ENCODE measurements at places on chromosomes 2 and 18. TPM values are rescaled to one million over a fixed set of nuclear protein-coding genes. Genes with fewer than 3 reads are reported as not detected.

The RNF144A gene
- 49.0 TPM for total RNA-seq

The IHH gene
- total RNA-seq, result not detected

The CAPN13 gene
- not detected for total RNA-seq

DNA sequence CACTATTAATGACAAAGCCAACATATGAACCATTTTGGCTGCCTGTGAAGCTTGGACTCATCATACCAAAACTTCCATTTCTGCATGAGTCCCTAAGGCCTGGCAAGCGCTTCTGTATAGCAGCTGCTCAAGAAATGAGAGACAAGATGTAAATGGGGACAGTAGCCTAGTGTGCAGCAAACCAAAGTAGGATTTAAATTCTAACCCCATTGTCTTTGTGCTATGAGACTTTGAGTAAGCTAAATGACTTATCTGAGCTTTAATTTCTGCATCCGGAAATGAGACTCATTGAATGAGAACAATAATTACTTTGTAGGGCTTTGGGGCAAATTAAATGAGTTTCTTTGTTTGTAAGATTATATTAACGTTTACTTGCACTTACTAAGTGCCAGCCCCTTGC is 536.4 kb upstream of the CDH7 start:
- no peak for DNase-seq

- no peak for DNase-seq
Observed at GRCh38 chr18:65322895-65323294, 427.9 kb upstream of the CDH7 start.

GRCh38 chr2:209380293-209380692 is 43.6 kb upstream of the MAP2 start:
- no peak for DNase-seq

DNA sequence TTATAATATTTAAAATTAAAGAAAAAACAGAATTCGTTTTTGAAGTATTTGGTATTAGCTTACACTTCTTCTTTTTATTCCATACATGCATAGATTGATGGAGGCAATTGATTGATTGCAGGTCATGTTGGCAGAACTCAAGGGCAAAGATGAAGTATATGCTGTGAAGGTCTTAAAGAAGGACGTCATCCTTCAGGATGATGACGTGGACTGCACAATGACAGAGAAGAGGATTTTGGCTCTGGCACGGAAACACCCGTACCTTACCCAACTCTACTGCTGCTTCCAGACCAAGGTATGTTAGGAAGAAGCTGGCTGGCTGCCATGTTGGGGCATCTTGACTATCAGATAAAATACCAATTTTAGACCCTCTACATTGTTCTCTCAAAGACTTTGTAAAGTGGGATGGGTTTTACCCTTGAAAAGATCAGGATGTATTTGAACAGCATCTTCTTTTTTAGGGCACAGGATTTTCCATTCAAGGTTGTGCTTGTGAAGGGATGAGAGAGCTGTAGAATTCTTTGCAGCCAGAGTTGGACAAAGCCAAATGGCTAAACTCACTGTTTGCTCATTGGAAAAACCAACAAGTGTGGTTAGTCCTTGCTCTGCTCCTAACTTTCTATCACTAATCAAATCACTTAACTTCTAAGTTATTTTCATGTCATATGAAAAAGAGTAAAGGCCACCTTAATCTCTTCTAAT is 286.8 kb upstream of the EPAS1 start:
- DNase-seq, result no peak

DNA sequence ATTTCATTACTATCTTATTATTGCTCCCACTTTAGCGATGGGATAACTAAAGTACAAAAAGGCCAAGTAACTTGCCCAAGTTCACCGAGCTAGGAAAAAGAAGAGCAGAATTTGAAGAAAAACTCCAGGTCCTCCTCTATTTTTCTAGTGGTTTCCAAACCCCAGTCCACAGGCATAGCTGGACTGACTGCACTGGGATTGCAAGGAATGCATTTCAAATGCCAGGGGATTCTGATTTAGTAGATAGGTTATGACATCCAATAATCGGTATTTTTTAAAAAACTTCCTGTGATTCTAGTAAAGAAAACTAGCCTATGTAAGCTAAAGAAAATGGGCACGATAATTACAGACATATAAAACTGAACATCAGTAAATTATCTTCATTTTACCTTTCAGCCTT is 62.7 kb upstream of the GALNT5 start:
- no peak for DNase-seq

GRCh38 chr18:59551902-59552635 is 145.2 kb downstream of the CCBE1 start:
- DNase-seq, result no peak

All from activated naive CD4-positive, alpha-beta T cell treated with anti-CD3 and anti-CD28 coated beads for 36 hours (primary cell).